ENCODE measurements at places on chromosomes 7 and 10.

DNA sequence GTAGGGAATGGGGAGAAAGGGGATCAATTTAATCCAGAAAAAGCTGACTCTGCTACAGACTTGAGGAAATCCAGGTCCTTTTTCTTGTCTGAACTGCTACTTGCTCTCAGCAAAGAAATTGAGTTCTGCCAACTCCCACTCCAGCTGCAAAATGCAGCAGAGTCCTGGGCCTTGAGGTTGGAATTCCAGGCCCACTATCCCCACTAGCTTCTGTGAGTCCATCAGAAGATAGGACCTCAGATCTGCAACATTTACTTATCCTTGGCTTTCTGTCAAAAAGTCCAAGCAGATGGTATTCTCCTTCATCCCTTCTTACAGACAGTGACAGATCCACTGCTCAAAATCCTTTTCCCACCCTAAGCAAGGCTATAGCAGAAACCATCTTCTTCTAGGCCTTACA, 219.2 kb downstream of the ARHGAP12 start:
- no peak for DNase-seq

GRCh38 chr10:37976880-37977203, 395 bp upstream of the ZNF25 start:
- no peak for DNase-seq

DNA sequence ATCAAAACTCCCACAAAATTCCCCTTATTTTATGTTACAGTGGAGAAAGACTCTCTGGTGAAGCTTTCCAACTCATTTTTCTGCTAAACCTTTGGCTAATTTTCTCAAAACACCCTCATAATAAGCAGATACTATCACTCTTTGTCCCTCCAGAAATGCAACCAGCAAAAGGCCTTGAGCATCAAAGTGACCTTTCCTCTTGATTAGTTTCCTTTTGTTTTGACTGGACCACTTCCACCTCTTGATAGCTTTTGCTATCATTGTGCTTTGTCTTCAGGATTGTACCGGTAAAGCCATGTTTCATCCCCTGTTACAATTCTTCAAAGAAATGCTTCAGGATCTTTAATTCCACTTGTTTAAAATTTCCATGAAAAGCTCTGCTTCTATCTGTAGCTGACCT, 115.1 kb upstream of the SLC13A1 start:
- DNase-seq, result no peak

DNA sequence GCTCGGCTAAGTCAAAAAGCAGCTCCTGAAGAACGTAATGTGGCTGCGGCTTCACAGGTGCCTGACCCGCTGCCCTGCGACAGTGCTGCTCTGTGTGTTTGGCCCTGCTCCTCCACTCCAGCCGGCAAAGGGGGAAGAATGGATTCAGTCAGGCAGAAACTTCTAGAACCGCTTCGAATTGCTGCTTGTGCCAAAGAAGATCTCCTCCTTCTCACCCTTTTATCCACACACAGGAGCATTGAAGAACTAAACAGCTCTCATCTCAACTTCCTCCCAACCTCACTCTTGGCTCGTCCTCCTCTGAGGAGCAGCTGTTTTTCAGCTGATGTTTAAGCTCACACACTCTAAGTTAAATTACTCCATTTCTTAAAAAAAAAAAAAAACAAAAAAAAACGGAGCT, 651.4 kb downstream of the INHBA start:
- no peak for DNase-seq

- DNase-seq, result no peak
Observed at GRCh38 chr7:121384265-121384664, 11.8 kb downstream of the FAM3C start.

DNA sequence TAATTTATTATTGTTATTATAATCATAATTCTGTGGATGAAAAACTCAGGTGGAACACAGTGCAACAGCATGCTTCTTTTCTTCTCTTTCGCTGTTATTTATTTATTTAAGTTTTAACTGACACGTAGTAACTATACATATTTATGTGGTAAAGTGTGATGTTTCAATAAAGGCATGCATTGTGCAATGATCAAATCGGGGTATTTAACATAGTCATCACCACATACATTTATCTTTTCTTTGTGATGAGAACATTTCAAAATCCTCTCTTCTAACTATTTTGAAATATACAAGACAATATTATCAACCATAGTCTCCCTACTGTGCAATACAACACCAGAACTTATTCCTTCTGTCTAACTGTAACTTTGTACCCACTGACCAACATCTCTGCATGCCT, 152.5 kb upstream of the LYZL1 start:
- DNase-seq, result no peak

- DNase-seq, result no peak
Observed at GRCh38 chr7:36802459-36803135, 78.3 kb upstream of the AOAH start.

Data from activated gamma-delta T cell treated with anti-CD3 and anti-CD28 coated beads, Interleukin-2, amount 50 U/mL, for 16 hours (primary cell).